ENCODE measurements at places on chromosomes 16 and 17.

DNA sequence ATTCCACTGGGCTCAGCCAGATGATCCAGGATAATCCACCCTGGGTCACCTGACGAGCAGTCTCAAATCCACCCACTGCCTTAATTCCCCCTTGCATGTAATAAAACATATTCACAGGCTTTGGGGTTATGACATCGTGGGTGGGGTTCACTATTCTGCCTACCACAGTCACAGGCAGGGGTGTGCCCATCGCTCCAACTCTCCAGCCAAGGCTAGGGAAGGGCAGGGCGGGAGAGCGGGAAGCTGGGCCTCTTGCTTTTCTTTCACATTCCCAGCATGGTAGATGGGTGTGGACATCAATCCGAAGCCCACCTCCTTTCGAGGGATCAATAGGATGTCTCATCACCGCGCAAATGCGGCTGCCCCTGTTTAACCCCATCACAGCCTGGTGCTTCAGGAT is 12.7 kb upstream of the CD300LD start:
- no peak for DNase-seq

GRCh38 chr17:79019632-79020584 is 4.1 kb upstream of the C1QTNF1 start:
- DNase-seq = peak; percentile 63

- no peak for DNase-seq
Measured at GRCh38 chr16:14369734-14370598, 260.1 kb downstream of the PARN start.

- no peak for DNase-seq
Measured at GRCh38 chr17:17019891-17020456, 22.3 kb upstream of the MPRIP start.

GRCh38 chr17:64534187-64534586 is 27.4 kb downstream of the CEP95 start:
- DNase-seq = no peak

GRCh38 chr17:62720126-62720850 is 87.8 kb downstream of the MARCHF10 start:
- peak; percentile 66 for DNase-seq

DNA sequence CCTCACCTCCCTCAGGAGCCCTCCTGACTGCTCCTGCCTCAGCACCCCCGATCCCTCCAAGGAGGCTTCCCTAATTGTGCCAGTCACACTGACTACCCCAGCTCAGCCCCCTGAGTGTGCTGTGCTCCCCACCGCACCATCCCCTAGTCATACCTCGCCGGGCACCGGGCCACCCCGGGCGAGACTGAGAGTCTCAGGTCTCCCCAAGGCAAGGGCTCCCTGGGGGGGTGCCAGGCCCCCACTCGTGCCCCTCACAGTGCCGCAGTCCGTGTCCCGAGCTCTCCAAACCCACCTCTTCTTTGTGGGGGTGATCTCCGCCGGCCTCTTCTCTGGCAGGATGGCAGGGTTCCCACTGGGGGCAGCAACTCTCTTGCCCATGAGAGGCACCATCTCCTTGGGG is 3.2 kb downstream of the TRPV3 start:
- no peak for DNase-seq

DNA sequence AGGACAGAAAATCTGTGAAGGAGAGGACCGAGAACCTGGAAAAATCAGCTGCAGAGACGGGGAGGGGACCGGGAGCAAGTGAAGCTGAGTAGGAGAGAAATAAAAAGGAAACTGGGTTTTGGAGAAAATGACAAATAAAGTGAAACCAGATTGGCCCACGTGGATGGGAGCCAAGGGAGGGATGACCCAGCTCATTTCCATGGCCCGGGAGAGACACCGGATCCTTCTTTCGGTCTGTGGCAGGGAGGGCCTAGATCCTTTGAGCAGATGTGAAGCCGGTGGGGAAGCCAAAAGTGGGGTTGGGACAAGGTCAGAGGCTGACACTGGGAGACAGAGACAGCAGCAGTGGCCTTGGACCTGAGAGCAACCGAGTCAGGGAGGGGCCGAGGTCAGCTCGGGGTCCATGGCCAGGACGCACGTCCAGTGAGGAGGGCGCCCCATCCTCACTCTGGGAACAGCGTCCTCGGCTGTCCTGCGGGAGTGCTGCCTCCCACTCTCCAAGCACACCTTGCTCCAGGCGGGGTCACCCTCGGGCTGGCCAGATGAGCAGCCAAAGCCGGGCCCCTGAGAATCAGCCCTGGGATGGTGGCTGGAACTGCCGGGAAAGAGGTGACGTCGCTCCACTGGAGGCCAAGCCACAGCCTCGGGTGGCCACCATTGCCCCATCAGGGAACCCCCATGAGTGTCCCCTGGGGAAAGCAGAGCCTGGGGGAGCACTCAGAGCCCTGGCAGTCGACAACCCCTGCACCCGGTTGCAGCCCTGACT is 50.8 kb upstream of the CDR2 start:
- DNase-seq = no peak

DNA sequence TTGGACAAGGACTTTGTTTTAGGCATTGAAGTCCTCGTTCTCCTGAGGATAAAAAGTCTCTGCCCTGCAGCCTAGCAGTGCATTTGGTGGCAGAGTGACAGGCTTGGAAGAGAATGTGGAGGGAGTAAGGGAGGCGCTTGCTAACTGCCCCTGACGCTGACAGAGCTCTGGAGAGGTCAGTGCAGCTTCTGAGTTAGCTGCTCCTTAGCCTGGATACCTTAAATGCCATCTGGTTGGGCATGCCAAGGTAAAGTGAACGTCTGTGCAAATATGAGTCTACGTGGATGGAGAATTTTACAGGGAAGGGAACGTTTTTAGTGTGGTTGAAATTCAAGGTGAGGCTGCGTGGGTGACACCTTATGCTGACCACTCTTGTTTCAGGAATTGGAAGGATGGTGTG is 44.4 kb downstream of the SEC14L1 start:
- DNase-seq = no peak

GRCh38 chr17:78839235-78839761 is 1.3 kb downstream of the USP36 start:
- no peak for DNase-seq

- peak; percentile 79 for DNase-seq
Measured at GRCh38 chr17:72382971-72383722, 262.3 kb downstream of the SOX9 start.

DNA sequence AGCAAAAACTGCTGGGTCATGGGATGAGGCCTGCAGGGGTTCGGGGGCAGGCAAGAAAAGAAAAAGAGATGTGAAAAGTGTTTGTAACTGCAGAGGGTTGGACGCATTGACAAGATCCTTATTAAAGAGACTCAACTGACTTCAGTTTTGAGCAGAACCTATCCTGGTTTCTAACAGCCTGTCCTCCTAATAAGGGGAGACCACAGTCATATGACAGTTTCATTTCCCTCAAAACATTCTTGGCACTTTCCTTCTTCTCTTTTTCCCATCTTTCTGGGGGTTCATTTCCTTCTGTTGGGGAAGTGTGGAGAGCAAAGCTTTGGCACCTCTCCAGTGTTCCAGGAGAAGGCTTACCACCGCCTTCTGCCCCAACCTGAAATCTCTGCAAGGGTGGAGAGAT is 118.5 kb downstream of the MAF start:
- DNase-seq = no peak

GRCh38 chr17:42679492-42680330 is 1.9 kb downstream of the CCR10 start:
- peak; percentile 88 for DNase-seq

DNA sequence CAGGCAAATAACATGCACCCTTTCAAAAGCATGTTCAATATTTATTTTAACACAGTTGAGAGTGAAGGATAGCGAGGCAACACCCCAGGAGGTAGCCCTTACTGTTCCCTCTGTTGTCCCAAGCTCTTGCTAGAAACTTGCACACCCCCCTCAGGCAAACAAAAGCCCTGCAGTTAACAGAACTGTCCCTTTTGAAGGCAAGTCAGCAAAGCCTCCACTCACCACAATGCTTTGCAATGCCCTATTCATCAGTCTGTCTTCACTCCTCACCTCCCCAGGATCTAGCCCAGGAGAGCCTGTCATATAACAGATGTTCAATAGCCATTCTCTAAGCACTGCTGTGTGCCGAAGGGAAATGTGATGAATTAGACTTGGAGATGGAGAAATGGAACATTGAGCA is 3.5 kb upstream of the CNEP1R1 start:
- DNase-seq = peak; percentile 68

DNA sequence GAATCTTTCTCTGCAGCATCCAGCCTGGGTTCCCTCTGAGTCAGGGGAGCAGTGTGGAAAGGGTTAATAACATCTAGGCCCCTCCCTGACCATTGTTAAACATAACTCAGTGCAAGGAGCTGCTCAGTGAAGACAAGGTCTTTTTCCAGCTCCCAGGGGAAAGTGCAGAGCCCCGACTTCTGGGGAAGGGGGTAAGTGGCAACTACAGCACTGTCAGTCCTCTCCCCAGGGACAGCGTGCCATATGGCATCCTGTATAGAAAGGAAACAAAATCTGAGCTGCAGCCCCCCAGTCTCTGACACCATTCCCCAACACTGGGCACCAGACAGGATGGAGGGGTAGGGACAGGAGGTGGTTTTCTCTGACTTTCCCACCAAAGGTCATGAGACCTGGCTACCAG is 7.8 kb downstream of the MRPL27 start:
- peak; percentile 22 for DNase-seq

- no peak for DNase-seq
Measured at GRCh38 chr16:21634216-21634615, 18.2 kb downstream of the IGSF6 start.

DNA sequence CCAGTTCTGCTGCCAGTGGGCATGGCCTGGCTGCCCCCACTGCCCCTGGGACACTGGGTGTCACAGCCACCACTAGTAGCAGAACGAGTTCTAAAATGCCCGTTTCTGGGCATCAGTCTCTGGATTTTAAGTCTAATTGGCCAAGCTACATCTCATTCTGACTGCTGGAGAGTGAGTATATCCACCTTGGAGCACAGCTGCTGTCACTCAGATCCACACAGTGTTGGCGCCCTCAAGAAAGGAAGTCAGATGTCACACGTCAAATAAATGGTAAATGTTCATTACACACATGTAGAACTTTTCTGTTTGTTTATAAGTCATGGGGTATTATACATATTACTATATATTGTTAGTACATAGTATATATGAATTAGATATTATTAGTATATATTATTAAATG is 19.4 kb downstream of the GNGT2 start:
- no peak for DNase-seq

DNA sequence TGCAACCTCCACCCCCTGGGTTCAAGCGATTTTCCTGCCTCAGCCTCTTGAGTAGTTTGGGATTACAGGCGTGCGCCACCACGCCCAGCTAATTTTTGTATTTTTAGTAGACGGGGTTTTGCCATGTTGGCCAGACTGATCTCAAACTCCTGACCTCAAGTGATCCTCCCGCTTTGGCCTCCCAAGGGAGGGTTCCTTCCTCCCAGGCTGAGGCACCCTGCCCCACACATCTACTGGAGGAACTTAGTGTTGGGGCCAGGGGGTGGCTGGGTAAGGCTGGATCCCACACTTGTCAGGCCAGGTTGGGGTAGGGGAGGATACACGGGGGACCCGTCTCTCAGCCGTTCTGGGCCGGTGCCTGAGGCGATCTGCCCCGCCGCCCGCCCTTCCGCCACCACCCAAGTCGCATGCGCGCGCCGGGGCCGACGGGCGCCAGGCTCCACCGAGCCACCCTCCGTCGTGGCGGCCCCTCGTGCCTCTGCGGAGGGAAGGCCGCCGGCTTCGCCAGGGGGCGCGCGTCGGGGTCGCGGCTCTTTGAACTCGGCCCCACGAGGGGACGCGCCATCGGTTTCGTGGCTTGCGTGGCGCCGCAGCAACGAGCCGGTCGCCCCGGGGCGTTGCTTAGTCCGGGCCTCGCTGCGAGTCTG is 15.9 kb downstream of the GRB7 start:
- peak; percentile 69 for DNase-seq

GRCh38 chr16:56728027-56728426 is 1.9 kb upstream of the NUP93 start:
- DNase-seq = no peak

DNA sequence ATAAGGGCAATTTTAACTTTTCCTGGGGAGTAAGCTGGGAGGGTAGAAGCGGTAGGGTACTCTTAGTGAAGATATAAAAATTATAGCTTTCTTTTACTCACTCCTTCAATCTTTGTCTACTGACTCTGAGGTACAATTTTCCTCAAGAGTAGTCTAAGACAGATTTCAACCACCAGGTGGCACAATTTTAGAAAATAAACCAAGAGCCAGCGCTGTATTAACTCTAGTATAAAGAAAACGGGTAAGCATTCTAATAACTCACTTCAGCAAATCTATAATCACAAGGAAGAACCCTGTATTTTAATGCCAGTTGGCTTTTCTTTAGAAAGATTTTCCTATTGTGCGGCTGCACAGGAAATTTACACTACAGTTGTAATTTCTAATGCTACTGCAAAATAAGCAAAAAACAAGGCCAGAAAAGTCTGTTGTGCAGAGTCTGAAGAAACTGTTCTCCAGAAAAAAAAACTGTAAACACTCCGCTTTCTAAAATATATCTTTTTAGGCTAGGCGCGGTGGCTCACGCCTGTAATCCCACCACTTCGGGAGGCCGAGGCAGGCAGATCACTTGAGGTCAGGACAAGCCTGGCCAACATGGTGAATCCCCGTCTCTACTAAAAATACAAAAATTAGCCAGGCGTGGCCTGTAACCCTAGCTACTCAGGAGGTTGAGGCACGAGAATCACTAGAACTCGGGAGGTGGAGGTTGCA is 1.9 kb downstream of the CMC2 start:
- peak; percentile 82 for DNase-seq

GRCh38 chr17:2847381-2848333 is 51.4 kb downstream of the RAP1GAP2 start:
- DNase-seq = no peak

DNA sequence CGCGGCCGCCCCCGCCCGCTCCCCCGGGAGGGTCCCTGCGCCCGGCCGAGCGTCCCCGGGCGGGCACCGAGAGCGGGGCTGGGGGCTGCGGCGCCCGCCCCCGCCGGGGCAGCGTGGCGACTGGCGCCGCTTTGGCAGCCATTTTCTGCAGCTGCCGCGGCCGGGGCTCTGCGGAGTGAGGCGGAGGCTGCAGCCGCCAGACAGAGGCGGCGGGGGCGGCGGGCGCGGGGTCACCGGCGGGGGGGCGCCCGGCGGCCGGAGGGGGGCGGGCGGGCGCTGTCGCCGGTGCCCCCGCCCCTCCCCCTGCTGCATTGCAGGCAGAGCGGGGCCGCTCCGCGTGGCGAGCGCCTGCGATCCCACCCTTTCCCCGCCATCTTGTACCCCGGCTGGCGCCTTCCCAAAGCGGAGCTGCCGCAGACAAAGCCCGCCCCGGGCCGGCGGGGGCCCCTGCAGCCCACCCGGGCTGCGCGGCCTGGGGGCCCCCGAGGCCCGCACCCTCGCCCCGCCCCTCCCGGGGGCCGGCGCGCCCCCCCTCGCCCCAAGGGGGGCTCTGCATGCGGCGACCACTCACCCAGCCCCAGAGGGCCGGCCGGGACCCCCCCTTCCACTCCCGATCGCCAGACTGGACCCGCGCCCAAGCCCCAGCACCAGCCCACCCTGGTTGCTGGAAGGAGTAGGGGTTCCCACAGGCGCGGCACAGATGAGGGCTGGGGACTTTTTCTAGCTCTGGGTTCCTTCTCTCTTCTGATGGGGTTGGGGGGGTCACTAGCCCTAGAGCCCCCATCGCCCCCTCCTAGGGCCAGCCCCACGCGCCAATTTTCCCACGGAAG is 16.6 kb upstream of the CBX8 start:
- no peak for DNase-seq

Measured in GM23338 (cell line).